ENCODE measurements at places on chromosomes 1 and 21. TPM values are rescaled to one million over a fixed set of nuclear protein-coding genes. Genes with fewer than 3 reads are reported as not detected.

DNA sequence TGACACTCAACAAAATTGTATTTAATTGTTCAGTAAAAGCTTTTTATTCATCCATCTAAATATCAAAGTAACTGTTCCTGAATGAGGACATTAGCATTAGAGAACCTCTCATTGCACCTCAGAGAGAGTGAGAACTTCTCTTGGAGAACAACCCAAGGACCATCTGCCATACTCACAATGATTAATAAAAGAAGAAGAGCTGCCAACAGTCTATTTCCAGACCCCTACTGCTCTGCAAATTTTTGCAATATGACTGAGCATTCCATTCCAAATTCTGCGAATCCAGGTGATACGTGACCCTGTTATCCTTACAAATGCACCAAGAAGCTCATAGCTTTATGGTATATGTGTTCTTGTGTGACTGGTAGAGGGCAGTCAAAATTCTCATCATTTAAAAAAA is 422.5 kb downstream of the NEGR1 start:
- no peak for DNase-seq

GRCh38 chr1:96290033-96290432 is 431.6 kb upstream of the PTBP2 start:
- DNase-seq, result no peak

EEIG2 gene
- 12.4 TPM for total RNA-seq

GRCh38 chr1:20095564-20096434 is 23.5 kb downstream of the PLA2G2D start:
- DNase-seq, result peak; percentile 68

GRCh38 chr1:107195476-107195875 is 54.6 kb downstream of the NTNG1 start:
- no peak for DNase-seq

DNA sequence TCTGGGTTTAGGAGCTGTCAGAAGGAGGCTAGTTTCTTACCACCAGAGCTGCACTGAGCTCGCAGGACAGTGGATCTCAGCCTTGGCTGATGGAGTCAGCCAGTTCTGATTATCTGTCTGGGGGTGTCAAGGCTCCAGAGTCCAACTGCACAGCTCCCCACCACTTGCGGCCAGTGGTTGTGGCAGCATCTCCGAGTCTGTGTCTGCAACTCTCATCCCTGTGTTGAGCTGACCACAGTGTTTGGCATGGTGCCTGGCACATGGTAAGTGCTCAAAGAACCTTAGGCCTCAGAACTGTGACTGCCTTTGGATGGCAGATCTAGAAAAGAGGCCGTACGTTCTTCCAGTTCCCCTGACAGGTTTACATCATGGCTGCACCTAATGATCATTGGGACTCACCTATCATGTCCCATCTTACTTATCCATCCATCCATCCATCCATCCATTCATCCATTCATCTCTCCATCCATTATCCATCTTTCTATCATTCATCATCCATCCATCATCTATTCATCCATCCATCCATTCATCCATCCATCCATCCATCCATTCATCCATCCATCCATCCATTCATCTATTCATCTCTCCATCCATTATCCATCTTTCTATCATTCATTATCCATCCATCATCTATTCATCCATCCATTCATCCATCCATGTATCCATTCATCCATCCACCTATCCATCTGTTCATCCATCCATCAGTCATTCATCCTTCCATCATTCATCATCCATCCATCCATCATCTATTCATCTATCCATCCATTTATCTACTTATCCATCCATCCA is 114.5 kb downstream of the CRYAA start:
- DNase-seq, result peak; percentile 22

NCAM2 gene
- 15.3 TPM for total RNA-seq

NAXE gene
- total RNA-seq, result 63.7 TPM

OR2L5 gene
- not detected for total RNA-seq

PIGR gene
- not detected for total RNA-seq

DNA sequence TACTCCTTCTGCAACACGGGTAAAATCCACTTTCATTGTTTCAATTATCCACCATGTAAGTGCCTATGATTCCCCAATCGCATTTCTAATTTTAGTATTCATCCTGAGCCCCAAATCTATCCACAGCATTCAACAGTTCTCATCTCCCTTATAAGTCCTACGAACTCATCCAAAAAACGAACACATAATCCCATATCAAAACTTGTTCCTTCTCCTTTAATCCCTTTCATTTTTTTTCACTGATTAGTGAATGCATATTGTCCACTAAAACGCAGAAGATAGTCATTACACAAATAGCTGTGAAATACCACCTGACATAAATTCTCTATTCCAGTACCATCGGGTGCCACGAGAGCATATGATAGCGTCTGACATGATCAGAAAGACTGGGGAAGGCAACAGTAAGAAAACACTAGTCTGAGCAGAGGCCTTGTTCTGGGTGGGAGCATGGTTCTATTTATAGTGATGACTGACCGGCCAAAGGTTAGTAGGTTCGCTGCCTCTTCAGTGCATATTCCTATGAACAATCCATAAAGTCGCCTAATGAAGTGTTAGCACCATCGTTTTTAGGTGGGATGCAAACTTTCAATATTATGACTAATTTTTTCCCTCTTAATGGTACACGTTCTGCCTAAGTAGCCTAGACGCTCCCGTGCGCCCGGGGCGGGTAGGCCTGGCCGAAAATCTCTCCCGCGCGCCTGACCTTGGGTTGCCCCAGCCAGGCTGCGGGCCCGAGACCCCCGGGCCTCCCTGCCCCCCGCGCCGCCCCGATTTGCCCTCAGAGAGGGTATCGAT is 648 bp downstream of the ATP5PF start:
- peak; percentile 50 for DNase-seq

SLAMF7 gene
- total RNA-seq, result under 0.01 TPM

DNA sequence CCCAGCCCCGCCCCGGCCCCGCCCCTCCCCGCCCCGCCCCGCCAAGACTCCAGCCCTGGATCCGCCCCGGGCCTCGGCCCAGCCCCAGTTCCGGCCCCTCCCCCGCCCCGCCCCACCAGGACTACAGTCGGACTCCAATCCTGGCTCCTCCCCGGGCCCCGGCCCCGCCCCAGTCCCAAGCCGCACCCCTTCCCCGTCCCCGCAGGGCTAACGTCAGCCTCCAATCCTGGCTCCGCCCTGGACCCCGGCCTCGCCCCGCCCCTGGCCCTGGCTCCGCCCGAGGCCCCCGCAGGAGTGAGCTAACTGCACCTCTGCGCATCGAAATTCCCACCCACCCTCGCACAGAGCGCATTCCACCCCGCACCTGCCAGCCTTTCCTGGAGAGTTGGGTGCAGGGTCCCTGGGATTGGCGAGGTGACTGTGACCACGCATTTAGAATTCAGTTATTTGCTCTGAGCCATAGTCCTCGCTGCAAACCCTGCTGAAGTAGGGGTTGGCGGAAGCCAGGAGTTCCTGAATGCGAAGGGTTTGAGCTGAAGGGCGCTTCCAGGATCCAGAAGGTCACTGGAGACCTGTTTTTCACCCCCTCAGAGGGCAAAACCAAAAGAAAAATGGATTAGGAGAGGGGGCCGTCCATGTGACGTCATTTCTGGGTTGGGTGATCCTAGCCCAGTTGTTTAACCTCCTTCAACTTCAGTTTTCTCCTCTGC is 588 bp upstream of the IGSF8 start:
- peak; percentile 99 for DNase-seq

SLC19A1 gene
- total RNA-seq, result 3.2 TPM

LRRIQ3 gene
- total RNA-seq, result 0.59 TPM

GRCh38 chr1:115641762-115642167 is at the start of gene VANGL1:
TSS of gene VANGL1 (plus strand) at chr1:115641970. CDS start at chr1:115651414, 9,444 bp downstream.
- DNase-seq, result peak; percentile 98
